ENCODE measurements at places on chromosomes 7 and 10.

DNA sequence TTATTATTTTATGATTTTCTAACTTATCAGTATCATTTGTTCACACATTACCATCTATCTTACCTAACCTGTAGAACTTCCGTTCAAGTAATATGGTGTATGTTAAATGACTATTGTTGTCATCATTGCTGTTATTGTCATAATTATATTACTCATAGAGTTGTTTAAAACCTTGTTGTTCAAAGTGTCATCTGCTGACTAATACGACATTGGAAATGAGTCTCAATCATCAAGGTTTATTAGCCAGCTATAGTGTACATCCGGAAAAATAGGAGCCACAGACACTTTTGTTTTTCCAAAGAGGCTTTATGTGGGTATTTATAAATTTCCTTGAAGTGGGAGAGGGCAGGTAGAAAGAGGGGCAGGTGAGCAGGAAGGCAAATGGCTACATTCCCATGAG, 386.9 kb upstream of the LRRTM3 start:
- DNase-seq, result no peak

GRCh38 chr7:90227259-90227658, 15.7 kb downstream of the STEAP2 start:
- DNase-seq, result no peak

DNA sequence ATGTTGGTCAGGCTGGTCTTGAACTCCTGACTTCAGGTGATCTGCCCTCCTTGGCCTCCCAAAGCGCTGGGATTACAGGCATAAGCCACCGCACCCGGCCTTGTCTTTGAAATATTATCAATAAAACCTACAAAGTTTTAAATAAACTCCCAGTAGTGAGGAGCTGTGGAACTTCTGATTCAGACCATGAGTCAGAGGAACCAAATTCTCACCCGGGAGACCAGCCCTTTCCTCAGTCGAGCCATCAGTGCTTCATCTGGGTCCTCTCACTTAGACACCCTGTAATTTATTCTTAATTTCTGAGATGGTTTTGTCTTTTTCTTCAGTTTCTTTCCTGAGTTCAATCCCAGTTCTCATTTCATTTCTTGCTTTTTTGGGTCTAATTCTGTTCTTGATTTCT, 68.6 kb downstream of the DYNC2I1 start:
- no peak for DNase-seq

- no peak for DNase-seq
Observed at GRCh38 chr7:155296006-155296787, 1.5 kb upstream of the INSIG1 start.

GRCh38 chr10:124252097-124252715, 158.8 kb upstream of the CHST15 start:
- DNase-seq, result no peak

- DNase-seq, result no peak
Observed at GRCh38 chr7:99949645-99950228, 20.3 kb upstream of the GJC3 start.

- DNase-seq, result no peak
Observed at GRCh38 chr10:62341419-62341818, 32.8 kb upstream of the ZNF365 start.

DNA sequence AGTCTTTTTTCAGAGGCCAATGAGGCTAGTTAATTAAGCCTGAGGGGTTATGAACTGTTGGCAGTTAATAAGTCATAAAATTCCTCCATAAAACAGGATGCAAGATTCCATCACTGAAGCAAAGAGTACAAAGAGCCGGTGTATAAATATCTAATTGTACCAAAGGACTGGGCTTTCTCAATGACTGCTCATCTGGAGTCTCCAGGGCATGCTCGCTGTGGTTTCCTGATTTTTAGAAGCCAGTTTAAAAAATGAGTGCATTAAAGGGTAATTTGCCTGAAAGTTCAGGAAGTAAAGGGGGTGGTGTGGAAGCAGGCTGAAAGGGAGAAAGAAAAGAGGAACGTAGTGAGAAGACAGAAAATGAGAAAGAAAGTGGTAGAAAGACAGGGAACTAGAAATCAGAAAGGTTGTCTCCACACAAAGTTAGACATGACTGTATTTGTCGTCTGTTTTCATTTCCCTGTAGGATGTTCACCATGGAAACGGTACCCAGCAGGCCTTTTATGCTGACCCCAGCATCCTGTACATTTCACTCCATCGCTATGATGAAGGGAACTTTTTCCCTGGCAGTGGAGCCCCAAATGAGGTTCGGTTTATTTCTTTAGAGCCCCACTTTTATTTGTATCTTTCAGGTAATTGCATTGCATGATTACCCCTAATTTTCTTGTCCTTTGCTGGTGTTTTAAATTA, 282.3 kb downstream of the TWIST1 start:
- DNase-seq, result no peak

DNA sequence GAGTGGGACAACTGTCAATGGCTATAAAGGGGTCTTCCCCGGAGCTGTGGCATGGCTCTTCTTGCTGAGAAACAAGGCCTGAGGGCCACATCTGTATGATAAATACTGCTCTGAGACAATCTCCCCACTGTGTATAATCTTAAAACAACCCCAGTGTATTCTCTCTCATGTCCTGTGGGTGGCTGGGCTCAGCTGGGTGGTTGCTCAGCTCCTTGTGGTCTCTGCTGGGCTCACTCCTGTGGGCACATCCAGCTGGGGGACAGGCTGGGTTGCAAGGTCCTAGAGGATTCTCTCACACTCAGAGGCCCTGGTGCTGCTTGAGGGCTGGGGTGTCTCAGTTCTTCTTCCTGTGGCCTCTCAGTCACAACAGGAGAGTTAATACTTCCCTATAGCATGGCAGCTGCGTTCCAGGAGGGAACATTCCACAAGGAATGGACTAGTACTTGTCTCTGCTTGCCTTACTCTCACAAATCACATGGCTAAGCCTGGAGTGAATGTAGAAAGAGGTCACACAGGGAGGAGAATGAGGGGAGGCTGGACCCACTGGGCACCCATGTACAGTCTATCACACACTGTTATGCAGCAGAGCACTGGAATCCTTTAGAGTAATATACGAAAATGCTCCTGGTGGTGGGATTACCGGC, 4.5 kb upstream of the EEPD1 start:
- no peak for DNase-seq

GRCh38 chr10:43698156-43698555, 49.5 kb upstream of the ZNF32 start:
- DNase-seq, result no peak

GRCh38 chr7:44667190-44667589, 60.8 kb downstream of the OGDH start:
- DNase-seq, result no peak

Data from anterior cingulate cortex (tissue), 58 donors.